ENCODE measurements at places on chromosomes 7 and 10.
A peak's percentile ranks its signal among the peaks of the same experiment; 100 is the strongest.

DNA sequence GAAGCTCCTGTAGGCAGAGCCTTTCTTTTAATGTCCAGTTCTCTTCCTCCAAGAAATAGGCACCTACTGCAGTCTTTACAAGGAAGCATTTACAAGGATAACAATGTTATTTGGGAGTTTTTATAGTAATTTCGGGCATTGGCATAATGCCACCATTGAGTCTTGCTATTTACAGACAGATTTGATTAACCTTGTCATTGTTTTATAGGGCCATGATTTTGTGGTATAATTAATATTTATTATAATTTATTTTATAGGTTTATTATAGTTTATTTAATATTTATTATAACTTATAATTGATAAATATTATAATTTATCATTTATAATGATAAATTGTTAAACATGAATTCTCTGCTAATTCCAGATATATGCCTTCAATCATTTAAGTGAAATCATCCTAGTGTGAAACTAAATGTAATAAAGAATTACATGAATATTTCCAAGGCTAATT, 573 bp upstream of the POT1 start:
- DNase-seq: no peak

DNA sequence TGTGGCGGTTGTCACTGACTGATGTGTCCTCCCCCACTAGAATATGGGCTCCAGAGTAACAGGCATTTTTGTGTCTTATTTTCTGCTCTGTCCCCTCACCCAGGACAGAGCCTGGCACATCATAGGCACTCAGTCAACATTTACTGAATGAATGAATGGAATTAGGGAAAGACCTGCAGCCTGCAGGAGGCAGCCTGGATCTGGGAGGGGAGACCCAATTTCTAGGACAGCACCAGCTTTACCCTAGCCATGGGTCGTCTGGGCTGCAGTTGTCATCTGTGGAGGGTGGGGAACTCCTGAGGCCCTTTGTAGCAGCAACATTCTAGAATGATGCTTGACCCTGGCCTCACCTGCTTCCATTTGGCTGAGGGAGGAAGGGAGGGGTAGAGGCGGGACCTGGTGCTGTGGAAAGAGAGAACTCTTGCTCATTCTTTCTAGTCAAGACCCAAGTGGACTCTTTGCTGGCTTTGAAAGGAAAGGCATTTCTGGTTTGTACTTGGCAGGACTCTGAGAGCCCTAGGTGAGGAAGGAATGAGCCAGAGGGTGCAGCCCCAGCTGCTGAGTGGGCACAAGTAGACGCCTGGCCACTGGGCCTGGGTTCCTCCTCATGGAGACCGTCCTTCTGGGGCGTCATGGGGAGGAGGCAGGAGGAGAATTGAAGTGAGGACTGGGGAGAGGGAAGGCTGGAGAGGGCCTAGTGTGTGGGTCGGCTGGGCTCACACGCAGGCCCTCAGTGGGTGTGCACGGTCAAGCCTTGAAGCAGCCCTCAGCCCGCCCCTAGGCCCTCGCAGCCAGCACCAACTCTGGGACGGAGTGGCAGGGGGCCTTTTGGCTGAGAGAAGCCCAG, 8.9 kb downstream of the FGF8 start:
- no peak for DNase-seq

DNA sequence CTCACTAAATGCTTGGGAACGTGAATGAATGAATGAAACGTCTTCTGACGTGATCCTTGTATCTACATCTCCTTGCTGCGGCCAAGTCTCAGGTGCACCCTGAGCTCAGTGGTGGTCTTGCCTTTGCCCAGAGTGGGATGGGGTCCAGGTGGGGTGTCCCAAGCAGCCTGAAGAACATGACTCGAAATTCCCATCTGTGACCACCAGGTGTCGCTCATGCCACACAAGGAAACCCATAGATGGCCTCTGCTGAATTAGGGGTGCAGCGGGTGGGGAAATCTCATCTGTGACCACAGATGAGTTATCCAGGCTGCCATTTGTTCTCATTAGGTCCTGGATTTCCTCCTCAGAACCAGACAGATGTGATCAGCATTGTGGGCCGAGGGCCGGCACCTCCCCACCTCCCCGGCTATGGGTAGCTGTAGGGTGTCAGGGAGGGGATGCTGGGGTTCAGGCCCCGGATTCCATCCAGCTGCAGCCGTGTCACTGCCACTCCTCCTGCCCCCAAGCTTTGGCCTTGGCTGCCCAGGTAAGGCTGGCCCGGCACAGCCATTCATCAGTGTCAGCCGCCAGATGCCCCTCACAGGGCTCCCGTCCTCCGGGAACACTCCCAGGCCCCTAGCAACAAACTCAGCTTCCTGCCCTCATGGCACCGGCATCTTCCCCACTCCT, 21.0 kb upstream of the GNA12 start:
- DNase-seq: peak; percentile 74

DNA sequence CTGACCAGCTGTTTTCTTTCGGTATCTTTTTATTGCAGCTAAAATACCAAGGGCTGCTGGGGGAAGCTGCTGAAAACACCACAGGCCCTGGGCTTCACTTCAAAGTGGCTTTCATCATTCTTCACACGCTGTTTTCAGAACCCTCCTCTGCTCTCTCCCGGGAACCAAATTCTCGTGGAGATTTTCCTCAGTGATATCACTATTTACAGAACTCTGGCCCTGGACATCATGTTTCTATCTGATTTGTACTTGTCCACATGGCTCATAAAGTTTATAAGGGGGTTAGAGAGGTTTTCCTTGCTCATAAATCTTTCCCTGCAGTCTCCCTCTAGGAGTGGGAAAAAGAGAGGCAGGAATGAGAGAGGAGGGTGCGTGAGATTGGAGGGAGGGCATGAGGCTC, 177.4 kb upstream of the NPVF start:
- DNase-seq: no peak

GRCh38 chr7:36860681-36861080, 136.4 kb upstream of the AOAH start:
- DNase-seq: no peak

DNA sequence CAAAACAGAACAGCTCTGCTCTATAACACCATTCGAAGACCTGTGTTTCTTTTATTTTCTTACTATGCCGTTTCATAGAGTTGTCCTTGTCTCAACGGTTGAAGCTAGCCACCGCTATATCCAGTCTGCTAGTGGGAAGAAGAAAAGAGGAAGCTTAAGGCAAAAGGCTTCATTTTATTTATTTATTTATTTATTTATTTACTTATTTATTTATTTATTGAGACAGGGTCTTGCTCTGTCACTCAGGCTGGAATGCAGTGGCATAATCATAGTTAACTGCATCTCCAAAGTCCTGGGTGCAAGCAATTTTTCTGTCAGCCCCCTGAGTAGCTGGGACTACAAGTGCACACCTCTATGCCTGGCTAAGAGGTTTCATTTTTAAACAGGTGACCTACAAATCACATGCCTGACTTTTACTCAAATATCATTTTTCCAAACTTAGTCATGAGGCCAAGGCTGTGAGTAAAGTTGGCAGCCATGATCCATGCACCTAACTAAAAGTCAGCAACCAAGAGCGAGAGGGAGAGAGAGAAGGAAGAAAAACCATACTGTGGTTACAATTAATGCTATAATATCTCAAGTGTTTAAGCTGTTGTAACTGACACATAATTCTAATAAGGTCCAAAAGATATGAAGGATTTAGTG, 1305.3 kb upstream of the LRRTM3 start:
- no peak for DNase-seq

DNA sequence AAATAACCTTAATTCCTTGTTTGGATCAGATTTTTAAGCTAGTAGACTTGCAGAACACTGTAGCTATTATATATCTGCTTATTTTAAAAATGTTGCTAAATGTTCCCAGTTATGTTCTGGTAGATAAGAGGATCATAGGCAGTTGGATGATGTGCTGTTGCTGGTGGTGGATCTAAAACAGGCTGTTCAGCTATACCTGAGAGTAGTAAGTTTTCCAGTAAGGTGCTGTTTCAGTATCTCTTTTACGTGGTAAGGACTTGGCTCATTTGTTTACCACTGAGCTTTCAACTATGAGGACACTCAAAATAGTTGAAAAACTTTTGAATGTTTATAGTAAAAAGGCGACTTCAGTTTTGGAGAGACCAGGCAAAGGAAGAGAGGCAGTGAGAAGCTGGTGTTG, 180.9 kb downstream of the CDK14 start:
- no peak for DNase-seq

- DNase-seq: peak; percentile 77
Observed at GRCh38 chr7:152615031-152615741, 60.8 kb downstream of the XRCC2 start.

DNA sequence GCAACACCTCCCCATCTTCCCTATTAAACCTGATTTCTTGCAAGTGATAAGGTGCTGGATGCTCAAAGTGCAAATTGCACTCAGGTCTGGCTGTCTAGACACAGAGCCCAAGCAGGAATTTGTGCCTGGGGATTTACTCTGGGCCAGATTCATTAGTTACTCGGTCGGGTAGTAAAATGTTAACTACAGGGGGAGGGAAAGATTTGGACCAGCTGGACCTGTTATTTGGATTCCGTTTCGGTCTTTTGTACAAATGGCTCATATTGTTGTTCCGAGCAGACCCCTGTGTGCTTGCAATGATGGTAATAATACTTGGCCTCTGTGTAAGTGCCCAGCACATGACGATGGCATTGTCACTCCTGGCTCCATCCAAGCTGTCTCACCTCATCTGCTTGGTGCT, 609.6 kb downstream of the KCNMA1 start:
- no peak for DNase-seq

- DNase-seq: no peak
Observed at GRCh38 chr10:123156078-123156477, 1.9 kb downstream of the BUB3 start.

GRCh38 chr10:3955955-3956617, 171.1 kb upstream of the KLF6 start:
- DNase-seq: no peak

- no peak for DNase-seq
Observed at GRCh38 chr7:141986923-141987322, 8.8 kb upstream of the MGAM start.

GRCh38 chr10:97543025-97543546, 29.5 kb upstream of the ANKRD2 start:
- DNase-seq: no peak

DNA sequence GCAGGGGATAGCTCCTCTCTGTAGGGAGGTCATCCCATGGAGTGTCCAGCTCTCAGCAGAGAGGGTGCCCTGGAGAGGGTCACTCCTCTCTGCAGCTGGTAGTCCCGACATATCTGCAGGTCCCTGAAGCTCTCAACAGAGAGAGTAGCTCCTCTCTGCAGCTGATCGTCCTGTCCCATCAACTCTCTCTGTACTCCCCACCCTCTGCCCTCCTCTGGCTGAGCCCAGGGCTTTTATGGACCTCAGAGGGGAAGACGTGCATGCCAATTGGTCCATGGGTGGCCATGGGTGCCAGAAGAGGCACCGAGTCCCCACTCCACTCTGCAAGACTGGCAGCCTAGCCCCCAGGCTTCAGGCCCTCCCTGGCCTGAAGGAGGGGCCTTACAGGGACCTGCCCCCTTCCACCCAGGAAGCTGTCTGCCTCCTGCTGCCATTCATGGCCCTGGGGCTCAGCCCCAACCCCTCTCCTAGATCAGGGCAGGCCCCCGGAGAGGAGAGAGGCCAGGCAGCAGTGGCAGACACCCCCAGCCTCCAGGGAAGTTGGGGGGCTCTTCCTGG, 9.0 kb upstream of the BLVRA start:
- DNase-seq: peak; percentile 37

DNA sequence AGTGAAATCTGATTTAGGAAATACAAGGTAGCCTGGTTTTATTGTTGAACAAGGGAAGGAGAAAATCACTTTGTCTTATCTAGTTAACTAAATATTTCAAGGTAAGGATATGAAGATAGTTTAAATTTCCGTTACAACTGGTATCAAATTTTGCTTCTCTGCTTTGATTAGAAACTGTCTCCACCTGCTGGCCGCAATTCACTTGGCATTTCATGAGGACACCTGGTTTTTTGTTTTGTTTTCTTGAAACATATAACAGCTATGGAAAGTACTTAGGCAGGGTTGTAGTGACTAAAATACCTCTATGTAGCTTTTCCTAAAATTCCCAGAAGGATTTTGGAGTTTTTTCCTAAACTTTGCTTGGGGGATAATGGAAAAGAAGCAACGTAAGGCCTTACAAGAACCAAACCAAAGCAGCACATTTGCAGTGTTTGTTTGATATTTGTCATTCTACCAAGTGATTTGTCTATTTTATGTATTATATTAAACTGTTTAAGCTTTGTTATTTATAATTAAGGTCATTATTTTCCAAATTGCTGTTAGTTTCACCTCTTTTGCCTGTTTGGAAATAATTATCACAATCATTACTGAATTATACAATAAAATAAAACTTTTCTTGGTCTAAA, 73.6 kb downstream of the AHCYL2 start:
- peak; percentile 36 for DNase-seq

GRCh38 chr10:22053048-22053447, 49.5 kb upstream of the DNAJC1 start:
- no peak for DNase-seq

DNA sequence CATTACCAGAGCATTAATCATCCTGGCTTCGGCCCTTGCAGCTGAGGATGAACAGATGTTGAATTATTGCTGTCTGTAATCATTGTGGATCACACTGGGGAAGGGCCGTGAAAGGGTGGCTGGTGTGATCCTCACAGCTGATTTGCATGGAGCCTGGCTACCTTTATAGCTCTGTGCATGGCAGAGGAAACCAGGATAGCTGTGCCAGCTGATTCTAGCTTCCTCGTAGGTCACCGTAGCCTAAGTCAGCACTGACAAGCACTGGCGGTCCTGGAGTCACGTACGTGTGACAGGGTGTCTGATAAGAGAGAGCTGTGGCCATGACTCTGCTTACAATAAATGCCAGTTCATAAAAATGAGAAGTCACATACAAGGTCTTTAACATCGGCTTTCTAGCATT, 76.5 kb downstream of the INSYN2A start:
- DNase-seq: no peak

DNA sequence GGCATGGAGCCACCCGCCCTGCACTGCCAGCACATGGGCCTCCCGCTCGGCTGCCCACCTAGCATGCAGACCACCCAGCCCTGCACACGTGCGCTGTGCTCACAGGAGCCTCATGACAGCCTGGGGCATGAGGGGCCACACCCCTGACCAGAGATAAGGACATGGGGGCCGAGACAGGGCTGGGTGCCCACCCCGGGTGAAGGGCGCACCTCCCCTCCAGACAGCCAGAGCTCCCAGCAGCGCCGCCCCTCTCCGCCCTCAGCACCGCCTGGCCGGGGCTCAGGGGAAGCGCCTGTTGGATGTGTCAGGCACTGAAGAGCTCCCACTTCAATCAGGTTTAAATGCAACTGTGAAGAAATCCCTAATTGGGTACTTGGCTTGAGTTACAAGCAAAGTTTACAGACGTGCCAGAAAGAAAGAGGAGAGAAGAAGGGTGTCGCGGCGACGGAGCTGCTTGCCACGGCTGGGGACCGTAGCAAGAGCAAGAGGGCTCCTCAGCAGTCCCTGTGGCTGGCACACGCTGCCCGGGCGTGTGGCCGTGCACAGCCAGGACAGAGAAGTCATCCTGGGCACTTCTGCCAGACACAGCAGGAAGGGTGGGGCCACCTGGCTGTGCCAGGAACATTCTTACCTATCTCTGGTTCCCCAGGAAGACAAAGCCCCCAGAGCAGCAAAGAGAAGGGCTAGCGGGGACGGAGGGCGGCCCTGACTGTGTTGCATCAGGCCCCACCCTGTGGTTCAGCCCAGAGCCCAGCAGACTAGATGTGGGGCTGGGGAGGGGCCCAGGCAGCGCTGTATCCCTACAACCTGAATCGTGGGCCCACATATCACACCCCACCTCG, 247.4 kb downstream of the ELFN1 start:
- DNase-seq: no peak
